ENCODE measurements at places on chromosomes 7 and 10.

GRCh38 chr7:151244196-151244840, 4.2 kb downstream of the SMARCD3 start:
- DNase-seq: peak; percentile 35

GRCh38 chr10:3460420-3461128, 288.0 kb upstream of the PITRM1 start:
- DNase-seq: no peak

GRCh38 chr10:21515361-21516241, 9.9 kb downstream of the SKIDA1 start:
- no peak for DNase-seq

DNA sequence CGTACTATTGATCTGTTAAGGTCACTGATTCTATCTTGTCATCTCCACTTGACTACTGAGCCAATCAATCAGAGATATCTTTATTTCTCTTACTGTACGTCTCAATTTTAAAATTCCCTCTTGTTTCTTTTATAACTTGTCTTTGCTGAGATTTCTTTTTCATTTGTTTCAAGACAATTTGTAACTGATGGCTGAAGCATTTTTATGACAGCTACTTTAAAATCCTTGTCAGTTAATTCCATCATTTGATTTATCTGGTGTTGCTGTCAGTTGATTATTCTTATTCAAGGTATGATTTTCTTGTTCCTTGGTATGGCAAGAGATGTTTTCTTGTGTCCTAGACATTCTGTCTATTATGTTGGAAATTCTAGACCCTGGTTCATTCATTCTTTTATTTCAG, 76.6 kb downstream of the TYW1B start:
- no peak for DNase-seq

GRCh38 chr10:97024168-97025073, 161.3 kb downstream of the SLIT1 start:
- DNase-seq: peak; percentile 82

DNA sequence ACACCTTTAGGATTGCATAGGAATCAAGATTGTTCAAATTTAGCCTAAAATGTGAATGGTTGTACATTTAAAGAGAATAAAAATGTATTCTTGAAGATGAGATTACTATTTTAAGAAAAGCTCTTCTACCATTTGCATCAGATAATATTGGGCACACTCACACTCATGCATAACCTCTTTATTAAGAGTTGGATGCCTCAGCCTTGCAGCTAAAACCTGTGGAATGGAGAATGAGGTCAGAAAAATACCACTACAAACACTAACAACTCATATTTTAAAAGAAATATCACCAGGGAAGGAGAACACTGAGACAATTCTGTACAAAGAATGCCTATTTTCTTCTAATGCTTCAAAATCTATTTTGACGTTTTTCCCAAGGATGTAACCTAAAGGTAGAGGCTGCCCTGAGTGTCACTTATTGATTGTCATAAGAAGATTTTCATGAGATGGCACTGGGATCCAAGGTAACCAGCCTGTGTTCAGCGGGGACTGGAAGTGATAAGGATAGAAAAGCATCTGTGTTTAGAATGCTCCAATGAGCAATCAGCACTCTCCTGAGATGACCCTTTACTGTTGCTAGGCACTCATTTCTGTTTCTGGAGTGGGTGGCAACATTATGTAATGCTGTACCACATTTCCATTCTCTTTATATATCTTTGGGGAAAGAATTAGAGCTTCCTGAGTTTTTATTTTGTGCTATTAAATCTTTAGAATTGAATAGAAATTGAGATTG, 26.6 kb downstream of the REEP3 start:
- DNase-seq: peak; percentile 67

GRCh38 chr10:129174232-129175014, 292.6 kb upstream of the MGMT start:
- DNase-seq: no peak

DNA sequence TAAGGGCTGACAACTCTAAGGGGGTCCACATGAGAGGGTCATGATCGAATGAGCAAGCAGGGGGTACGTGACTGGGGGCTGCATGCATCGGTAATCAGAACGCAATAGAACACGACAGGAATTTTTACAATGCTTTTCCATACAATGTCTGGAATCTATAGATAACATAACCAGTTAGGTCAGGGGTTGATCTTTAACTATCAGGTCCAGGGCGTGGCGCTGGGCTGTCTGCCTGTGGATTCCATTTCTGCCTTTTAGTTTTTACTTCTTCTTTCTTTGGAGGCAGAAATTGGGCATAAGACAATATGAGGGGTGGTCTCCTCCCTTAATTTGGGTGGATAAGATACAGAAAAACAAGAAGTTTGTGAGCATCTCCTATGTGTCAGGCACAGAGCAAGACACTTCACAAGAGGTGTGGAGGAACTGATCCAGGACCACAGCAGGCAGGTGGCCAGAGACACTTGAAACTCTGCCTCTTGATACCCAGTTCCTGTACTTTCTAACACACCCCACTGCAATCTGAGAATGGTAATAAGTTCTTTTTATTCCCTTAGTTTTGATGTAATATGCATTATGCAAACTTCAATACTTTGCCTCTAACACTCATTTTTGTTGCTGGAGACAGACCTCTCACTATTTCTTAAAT, 18.0 kb upstream of the MRLN start:
- no peak for DNase-seq

GRCh38 chr7:81839708-81840369, 70.0 kb upstream of the HGF start:
- DNase-seq: no peak

DNA sequence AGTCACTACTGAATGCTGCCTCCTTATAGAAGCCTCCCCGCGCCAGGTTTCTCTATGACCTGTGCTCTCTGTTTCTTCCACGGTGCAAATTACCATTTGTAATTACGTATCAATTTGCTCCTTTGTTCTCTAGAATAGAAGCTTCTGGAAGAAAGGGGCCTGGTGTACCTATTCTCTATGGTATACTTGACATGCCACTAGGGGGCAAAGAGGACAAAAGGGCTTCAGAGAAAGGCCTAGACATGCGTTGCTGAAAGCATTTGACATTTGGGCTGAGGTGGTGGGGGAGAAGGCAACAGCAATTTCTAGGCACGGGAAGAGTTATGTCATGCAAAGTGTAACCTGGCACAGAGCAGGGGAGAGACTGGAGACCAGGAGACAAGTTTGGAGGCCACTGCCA, 148.7 kb downstream of the WDR11 start:
- DNase-seq: no peak

DNA sequence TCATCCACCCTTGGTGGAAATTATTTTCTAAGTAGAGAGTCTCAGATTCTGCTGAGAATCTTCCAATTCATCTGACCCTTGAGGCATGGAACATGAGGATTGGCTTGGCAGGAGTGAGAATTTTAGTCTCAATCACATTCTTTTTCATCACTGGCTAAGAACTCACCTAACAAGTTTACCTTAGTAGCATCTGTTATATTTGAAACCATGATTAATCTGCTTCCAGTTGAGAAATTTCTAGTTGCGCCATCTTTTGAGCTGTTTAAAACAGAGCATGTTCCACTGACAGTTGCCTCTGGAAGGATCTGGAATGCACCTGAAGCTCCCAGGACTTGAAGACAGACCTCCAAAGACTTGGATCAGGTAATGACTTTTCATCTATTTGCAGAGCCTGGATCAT, at the start of gene LIPK:
Gene LIPK, plus strand, starts transcription at position 292 of the 400 bp plus-strand sequence. CDS start 18,295 bp downstream, outside the sequence.
- no peak for DNase-seq

DNA sequence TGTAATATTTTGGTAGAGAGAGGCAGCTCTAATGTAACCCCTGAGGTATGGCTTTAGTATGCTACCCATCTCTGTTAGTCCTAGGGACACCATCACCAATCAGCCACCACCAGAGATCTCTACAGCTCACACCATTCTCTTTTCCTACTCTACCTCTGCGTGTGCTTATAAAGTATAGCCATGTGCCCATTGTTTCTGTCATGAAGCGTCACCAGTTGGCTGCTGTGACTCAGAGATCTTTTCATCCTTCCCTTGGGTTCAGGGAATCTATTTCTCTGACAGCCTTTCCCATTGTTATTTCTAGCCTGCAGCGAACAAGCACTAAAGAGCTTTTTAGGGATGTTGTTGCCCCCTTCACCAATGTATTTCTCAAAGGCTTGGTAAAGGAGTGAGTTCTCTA, 103.3 kb downstream of the TPST1 start:
- DNase-seq: no peak

DNA sequence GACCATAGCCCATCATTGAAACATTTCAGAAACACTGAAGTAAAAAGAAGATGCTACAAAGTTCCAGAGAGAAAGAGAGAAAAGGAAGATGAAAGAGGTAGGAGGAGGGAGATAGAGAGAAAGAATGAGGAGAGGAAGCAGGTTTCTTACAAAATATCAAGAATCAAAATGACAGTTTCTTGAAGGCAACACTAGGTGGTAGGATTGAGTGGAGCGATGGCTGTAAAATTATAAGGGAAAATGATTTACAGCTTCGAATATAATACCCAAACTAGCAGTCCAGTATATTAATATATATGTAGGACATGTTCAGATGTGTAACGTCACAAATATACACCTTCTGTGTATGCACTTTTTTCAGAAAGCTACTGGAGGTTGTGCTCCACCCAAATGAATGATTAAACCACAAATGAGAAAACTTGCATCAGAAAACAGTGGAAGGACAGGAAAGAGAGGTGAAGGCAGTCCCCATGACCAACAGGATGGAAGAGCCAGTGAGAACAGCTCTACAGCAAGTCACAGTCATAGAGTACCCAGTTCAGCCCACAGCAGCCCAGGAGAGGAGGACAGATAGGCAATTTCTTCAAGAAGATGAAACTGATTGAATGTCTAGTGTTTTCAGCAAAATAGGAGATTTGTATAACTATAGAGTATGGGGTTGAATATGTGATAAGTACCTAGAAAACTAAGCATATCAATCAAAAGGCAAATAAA, 151.5 kb upstream of the TARP start:
- DNase-seq: peak; percentile 8

GRCh38 chr10:131532745-131533341, 221.3 kb upstream of the TCERG1L start:
- no peak for DNase-seq

GRCh38 chr10:80041162-80041561, 37.3 kb upstream of the TMEM254 start:
- no peak for DNase-seq

GRCh38 chr7:31051598-31052486, at the start of gene ADCYAP1R1:
Gene ADCYAP1R1, plus strand, starts transcription at chr7:31052308. Its CDS starts 10,957 bp downstream, at chr7:31063265.
- no peak for DNase-seq

GRCh38 chr10:31707093-31708039, 221.3 kb downstream of the ARHGAP12 start:
- DNase-seq: peak; percentile 86

DNA sequence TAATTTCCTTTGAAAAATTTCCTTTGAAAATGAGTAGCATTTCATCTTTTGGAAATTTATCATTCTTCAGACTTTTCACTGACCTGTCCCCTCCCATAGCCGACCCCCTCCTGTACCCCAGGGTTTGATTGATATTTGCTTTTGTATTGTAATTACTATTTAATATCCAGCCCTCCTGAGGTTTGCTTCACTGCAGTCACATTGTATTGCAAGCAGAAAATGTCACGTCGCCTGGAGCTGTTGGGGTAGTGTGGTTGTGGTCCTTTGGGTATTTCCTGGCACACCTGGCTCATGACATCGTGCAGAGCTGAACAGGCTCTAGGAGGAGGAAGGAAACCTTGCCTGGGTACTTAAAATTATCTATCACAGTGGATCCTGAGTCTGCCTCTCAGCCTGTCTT, 116.1 kb downstream of the INSYN2A start:
- no peak for DNase-seq

GRCh38 chr10:87038286-87038717, 18.2 kb downstream of the FAM25A start:
- no peak for DNase-seq

GRCh38 chr7:45244981-45245380, 87.4 kb downstream of the RAMP3 start:
- no peak for DNase-seq

GRCh38 chr10:76185471-76186301, 754.3 kb downstream of the LRMDA start:
- DNase-seq: no peak

DNA sequence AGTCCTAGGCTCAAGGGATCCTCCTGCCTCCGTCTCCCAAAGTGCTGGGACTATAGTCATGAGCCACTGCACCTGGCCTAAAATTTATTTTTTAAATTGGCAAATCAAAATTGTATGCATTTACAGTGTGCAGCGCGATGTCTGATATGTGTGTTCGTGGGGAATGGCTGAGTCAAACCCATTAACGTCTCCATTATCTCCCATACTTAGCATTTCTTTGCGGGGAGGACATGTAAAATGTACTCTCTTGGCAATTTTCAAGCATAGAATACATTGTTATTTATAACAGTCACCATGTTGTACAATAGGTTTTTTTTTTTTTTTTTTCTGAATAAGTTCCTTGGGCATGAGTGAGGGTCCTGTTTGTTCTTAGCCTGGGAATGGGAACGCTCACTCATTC, 3.8 kb downstream of the TMEM184A start:
- DNase-seq: no peak

GRCh38 chr7:106629516-106629915, 31.4 kb downstream of the CCDC71L start:
- DNase-seq: peak; percentile 62

- DNase-seq: no peak
These were observed 1.1 kb downstream of the TRRAP start for GRCh38 chr7:98879198-98879978.

DNA sequence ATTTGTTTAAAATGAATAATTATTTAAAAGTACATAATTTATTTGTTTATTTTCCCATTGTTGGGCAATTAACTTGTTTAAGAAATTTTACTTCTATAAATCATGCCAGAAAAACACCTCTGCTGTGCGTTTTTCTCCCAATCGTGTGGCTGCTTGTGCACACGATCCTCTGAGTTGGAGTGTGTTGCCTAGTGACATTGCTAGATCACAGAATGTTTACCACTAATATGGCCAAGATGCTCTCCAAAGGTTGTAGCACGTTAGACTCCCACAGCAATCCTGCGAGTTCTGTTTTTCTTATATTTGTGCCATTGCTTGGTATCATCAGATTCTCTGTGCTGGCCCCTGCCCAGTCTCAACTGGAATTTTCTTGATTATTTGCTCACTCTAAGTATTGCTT, 207.1 kb upstream of the ADCY1 start:
- no peak for DNase-seq

DNA sequence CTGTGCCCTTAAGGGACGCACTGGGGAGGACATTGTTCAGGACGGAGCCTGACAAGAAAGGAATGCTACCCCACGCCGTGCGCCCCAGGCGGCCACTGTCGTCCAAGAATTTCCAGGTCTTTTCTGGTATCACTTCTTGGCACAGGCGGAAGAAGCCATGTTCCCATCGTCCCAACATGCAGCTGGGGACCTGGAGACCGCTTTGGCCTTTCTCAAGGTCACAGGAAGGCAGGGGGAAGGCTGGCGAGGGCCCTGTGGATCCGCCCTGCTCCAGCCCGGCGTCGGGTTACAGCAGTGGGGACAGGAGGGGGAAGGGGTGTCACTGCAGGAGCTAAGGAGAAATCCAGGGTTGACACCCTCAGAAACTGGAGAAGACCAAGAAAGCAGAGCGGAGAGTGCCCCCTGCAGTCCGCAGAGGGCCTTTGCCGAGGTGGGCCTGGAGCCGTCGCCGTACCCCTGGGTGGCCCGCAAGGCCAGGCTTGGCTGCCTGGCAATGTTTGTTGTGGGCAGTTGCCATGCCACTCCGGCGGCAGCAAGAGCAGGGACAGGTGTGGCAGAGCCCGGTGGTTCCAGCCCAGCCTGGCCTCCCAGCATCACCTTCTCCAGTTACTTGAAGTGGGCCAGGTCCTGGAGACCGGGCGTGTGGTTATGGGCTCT, 104.1 kb downstream of the LHPP start:
- peak; percentile 16 for DNase-seq

Measured in iris pigment epithelial cell (primary cell).